ENCODE measurements at places on chromosomes 7 and 10. TPM values are rescaled to one million over a fixed set of nuclear protein-coding genes. Genes with fewer than 3 reads are reported as not detected.

The VSTM4 gene
- total RNA-seq: not detected

The KAZALD1 gene
- total RNA-seq: 0.23 TPM

The TTYH3 gene
- total RNA-seq: 36.3 TPM

The MYL10 gene
- total RNA-seq: not detected

The SLC25A13 gene
- 18.7 TPM for total RNA-seq

The PILRA gene
- total RNA-seq: not detected

The LUC7L2 gene
- 26.9 TPM for total RNA-seq

The CTTNBP2 gene
- not detected for total RNA-seq

The TRIL gene
- not detected for total RNA-seq

The FFAR4 gene
- not detected for total RNA-seq

The PRSS37 gene
- total RNA-seq: not detected

The TAC1 gene
- not detected for total RNA-seq

The SFTPA1 gene
- total RNA-seq: not detected

The PTF1A gene
- not detected for total RNA-seq

The GPR26 gene
- total RNA-seq: not detected

The PARG gene
- total RNA-seq: 16.0 TPM

The PNLIPRP1 gene
- total RNA-seq: not detected

The FGL2 gene
- 0.15 TPM for total RNA-seq

The FBXO24 gene
- 0.70 TPM for total RNA-seq

The AKR1B15 gene
- total RNA-seq: not detected

The COL28A1 gene
- not detected for total RNA-seq

The TET1 gene
- total RNA-seq: 0.16 TPM

The RBM48 gene
- total RNA-seq: 6.0 TPM

The MRC1 gene
- total RNA-seq: not detected

The HACD1 gene
- total RNA-seq: 27.8 TPM

The POLR2J3 gene
- 25.5 TPM for total RNA-seq

The TMEM184A gene
- total RNA-seq: 0.39 TPM

The GJD4 gene
- not detected for total RNA-seq

The ANKIB1 gene
- 27.5 TPM for total RNA-seq

The NPC1L1 gene
- not detected for total RNA-seq

The MARVELD1 gene
- 34.8 TPM for total RNA-seq

The GSTO2 gene
- total RNA-seq: 50.1 TPM

The ASNS gene
- total RNA-seq: 177 TPM

The HOXA11 gene
- total RNA-seq: 1.3 TPM

The WDFY4 gene
- 0.08 TPM for total RNA-seq

The SFR1 gene
- total RNA-seq: 14.8 TPM

The CNTNAP2 gene
- total RNA-seq: 0.53 TPM
